ENCODE measurements at places on chromosomes 12 and 14. TPM values are rescaled to one million over a fixed set of nuclear protein-coding genes. Genes with fewer than 3 reads are reported as not detected.

The OR6C2 gene
- total RNA-seq: not detected

The IGFBP6 gene
- 53.5 TPM for total RNA-seq

The FOXN4 gene
- 0.12 TPM for total RNA-seq

The DEPDC4 gene
- 2.4 TPM for total RNA-seq

The RND1 gene
- total RNA-seq: 4.7 TPM

The ASCL1 gene
- not detected for total RNA-seq

The FANCM gene
- 15.9 TPM for total RNA-seq

The EID3 gene
- total RNA-seq: 0.40 TPM

The TAS2R42 gene
- not detected for total RNA-seq

The CLMN gene
- 3.5 TPM for total RNA-seq

The GLT1D1 gene
- 1.9 TPM for total RNA-seq

The OTUB2 gene
- 2.7 TPM for total RNA-seq

The RDH16 gene
- 0.11 TPM for total RNA-seq

The IKZF4 gene
- 0.12 TPM for total RNA-seq

The KRT77 gene
- total RNA-seq: not detected

The EGLN3 gene
- total RNA-seq: 4.3 TPM

The CIDEB gene
- not detected for total RNA-seq

The OR11G2 gene
- total RNA-seq: not detected

The KRT83 gene
- not detected for total RNA-seq

The FIGNL2 gene
- total RNA-seq: 0.09 TPM

The TAS2R20 gene
- not detected for total RNA-seq

The ZNF740 gene
- total RNA-seq: 12.0 TPM

The GALNT16 gene
- 1.7 TPM for total RNA-seq

The SLC4A8 gene
- total RNA-seq: 16.6 TPM

The GABARAPL1 gene
- 19.5 TPM for total RNA-seq

The PROX2 gene
- total RNA-seq: not detected

The LRRC23 gene
- total RNA-seq: 16.1 TPM

The OASL gene
- total RNA-seq: 29.6 TPM

The KRT6B gene
- not detected for total RNA-seq

The HOXC12 gene
- 6.0 TPM for total RNA-seq

The SRRM4 gene
- total RNA-seq: 0.03 TPM

The BCAT1 gene
- total RNA-seq: 101 TPM

The RAPGEF3 gene
- total RNA-seq: 0.83 TPM

The CLEC9A gene
- total RNA-seq: not detected

The C12orf54 gene
- not detected for total RNA-seq

The MSI1 gene
- 3.1 TPM for total RNA-seq

The MOK gene
- total RNA-seq: 86.9 TPM

The SPSB2 gene
- 8.3 TPM for total RNA-seq

The LRCOL1 gene
- not detected for total RNA-seq

The C14orf39 gene
- 0.34 TPM for total RNA-seq

The GPHN gene
- total RNA-seq: 21.9 TPM

The SLC5A8 gene
- total RNA-seq: not detected

The SAMD15 gene
- total RNA-seq: 4.5 TPM

The CRIP2 gene
- 94.1 TPM for total RNA-seq

The SERPINA1 gene
- 26.1 TPM for total RNA-seq

The KCNA5 gene
- not detected for total RNA-seq

The NRXN3 gene
- 0.11 TPM for total RNA-seq

The IGF1 gene
- not detected for total RNA-seq

The RASAL1 gene
- 0.06 TPM for total RNA-seq

The IL23A gene
- total RNA-seq: 1.1 TPM

The WNT1 gene
- not detected for total RNA-seq

The BDKRB1 gene
- 0.97 TPM for total RNA-seq

The FAM222A gene
- total RNA-seq: 2.4 TPM

The MYO1H gene
- not detected for total RNA-seq

The EPYC gene
- total RNA-seq: not detected

The LRRC9 gene
- total RNA-seq: not detected

The LHX5 gene
- 0.09 TPM for total RNA-seq

The CCDC175 gene
- total RNA-seq: 0.12 TPM

All from Daoy (cell line).